ENCODE measurements at places on chromosomes 12 and 14.

DNA sequence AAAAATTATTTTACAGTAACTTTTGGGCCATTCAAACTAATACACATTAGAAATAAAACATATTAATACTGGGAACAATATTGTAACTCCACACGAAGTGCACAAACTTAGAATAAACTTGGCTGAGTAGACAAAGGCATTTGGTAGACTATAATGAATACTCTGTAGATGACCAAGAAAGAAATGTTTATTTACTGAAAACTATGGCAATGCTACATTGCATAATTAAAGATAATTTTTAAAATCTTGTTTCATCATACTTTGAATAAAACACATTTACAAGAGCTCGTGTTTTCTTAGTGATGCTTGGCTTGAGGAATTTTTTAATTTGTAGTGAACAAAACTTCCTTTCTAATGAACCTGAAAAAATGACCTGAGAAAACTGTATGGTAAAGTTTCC, 21.3 kb downstream of the RERG start:
- no peak for DNase-seq

- DNase-seq: no peak
Observed at GRCh38 chr12:70883855-70884254, 36.7 kb downstream of the PTPRR start.

DNA sequence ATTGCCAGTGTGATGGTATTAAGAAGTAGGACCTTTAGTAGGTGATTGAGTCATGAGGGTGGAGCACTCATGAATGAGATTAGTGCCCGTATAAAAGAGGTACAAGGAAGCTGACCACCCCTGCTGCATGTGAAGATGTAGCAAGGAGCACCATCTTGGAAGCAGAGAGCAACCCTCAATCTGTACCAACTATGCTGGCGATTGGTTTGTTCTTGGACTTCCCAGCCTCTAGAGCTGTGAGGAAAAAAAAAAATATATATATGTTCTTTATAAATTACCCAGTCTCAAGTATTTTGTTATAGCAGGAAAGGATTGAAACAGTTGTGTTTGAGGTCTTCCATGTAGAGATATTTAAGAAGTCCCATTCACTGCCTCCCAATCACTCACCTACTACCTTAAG, 16.9 kb downstream of the METTL25 start:
- DNase-seq: no peak

- DNase-seq: no peak
Observed at GRCh38 chr14:24694680-24695079, 60.7 kb upstream of the GZMB start.

GRCh38 chr12:70486588-70486987, 120.5 kb downstream of the KCNMB4 start:
- DNase-seq: no peak

DNA sequence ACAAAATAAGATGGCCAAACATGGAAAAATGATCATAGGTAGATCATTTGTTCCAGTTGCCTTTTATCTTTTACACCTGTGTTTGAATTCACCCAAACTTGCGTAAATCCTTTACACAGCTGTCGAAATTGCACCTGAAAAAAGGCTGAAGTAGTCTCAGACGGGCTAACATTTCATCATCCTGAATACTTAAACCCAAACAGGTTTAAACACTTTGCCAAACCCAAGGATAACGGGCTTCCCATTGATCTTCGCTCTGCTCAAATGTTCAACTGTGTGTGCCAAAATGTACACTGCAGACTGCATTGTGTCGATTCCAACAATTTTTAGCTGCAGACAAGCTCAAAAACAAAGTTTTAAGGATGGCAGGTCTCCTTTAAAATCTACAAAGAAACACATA, 288.7 kb upstream of the DDHD1 start:
- DNase-seq: no peak
